ENCODE measurements at places on chromosomes 4 and X.

DNA sequence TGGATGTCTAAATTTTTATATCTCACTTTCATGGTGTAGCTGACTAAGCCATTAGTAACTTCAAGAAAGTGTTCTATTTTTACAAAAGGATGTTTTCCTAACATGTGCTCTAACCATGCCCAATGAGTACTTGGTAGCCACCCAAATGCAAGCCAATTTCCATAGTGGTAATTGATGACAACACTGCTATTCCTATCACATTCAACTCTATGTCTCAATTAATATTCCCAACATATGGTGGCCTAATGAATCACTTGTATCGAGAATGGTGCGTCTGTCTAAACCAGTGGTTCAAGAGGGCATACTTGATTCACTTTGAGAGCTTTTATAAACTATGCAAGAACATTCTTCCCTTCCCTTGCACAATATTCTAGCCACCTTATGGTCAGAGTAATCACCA lies 112.9 kb upstream of the GPRIN3 start:
- DNase-seq = no peak

DNA sequence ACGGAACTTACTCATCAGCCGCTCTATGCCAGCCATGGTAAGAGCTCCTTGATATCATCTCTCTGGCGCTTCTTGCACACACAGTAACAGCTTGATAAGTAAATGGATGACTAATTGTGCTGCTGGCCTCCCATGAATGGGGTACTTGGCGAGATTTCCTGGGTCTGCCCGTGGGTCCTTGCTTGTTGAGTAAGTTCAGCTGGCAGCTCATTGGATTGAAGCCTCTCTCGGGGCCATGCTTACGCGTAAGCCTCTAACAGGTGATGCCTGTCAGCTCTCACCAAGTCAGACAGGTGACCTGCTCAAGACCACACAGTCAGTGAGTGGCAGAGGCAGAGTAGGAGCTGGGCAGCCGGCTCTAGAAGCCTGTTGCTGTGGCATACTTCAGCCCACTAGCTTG lies 7.7 kb downstream of the NSG1 start:
- DNase-seq = no peak

DNA sequence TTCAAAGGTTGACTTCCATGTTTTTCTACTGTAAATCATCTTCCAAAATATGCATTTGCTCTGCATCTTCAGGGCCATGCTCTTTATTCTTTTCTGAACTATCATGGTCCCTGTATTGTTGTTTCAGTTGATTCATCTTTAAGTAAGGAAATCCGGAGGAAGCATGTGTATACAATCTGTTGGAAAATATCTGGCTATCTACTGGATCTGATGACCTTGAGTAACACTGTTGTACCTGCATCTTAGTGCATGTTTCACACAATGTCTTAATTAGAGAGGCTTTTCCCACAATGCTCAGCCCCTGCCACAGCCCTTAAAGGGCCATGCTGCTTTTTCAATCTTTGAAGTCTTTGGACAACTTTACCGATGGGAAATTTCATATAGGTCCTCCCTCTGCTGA lies 61.8 kb upstream of the SH3RF1 start:
- no peak for DNase-seq

DNA sequence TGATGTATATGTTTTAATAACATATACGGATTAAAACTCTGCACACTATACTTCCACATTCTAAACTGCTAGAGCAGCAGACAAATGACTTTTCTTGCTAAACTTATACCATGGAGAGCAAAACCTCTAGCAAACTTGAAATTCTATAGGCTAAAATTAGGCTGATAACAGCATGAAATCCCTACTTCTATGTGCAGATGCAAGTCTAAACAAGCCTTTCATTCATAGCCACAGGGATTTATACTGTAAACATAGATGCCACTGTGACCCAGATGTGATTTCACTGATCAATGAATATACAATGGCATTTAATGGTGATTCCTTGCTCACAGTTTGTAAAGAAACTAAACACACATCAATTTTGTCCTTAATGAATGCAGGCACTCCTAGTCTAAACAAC lies 151.0 kb downstream of the ANTXR2 start:
- no peak for DNase-seq

- no peak for DNase-seq
These were observed 56.4 kb downstream of the SLC2A9 start for GRCh38 chr4:9964879-9965278.

- DNase-seq = no peak
These were observed 59.5 kb downstream of the CLDN22 start for GRCh38 chr4:183260491-183261151.

DNA sequence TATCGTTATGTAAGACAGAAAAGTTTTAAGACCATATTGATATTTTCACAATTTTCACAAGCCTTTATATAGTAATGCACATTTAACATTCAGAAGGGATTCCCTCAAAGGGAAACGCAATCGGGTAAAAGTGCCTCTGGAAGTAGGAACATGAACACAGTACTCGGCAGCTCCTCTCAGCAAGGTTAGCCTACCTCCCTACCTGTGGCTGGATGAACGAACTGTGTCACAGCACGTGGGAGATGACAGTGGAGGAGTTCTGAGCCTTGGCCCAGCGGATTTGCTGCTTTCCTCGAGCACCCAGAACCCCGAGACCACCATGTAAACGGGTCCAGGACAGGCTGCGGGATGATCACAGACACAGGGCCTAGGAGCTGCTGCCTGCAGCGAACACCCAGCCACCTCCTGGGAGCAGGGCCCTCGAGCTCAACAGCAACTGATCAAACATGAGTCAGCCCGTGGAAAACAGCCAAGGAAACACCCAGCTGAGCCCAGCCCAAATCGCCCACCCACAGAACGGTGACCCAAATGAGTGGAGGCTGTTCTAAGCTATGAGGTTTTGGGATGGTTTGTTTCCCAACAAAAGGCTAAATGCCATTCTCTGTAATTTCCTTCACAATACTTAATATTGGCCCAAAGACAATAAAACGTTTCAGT lies 30.4 kb downstream of the FAT1 start:
- no peak for DNase-seq
